ENCODE measurements at places on chromosomes 12 and 14.

DNA sequence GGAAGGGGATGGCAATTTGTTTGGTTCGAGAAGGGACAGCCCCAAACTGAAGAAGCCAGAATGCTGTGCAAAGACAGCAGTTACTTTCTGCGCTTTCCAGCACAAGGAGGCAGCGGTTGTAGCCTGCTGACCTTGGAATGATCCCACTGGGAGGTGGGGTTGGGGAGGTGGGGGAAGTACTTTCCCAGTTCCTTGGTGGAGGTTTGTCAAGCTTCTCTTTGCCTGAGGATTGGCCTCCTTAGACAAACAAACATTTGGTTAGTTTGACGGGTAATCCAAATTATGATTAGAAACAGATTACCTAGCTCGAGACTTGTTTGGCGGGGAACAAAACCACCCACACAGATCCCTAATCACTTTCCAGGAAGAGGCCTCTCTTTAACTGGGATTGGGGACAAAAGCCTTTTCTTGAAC, 79.1 kb upstream of the EGLN3 start:
- no peak for DNase-seq

GRCh38 chr14:45838597-45838996, 585.6 kb upstream of the MIS18BP1 start:
- DNase-seq, result no peak

GRCh38 chr14:98328496-98328895, 943.5 kb downstream of the BCL11B start:
- DNase-seq, result no peak

- DNase-seq, result no peak
Measured at GRCh38 chr14:101586531-101587430, 25.5 kb downstream of the DIO3 start.

DNA sequence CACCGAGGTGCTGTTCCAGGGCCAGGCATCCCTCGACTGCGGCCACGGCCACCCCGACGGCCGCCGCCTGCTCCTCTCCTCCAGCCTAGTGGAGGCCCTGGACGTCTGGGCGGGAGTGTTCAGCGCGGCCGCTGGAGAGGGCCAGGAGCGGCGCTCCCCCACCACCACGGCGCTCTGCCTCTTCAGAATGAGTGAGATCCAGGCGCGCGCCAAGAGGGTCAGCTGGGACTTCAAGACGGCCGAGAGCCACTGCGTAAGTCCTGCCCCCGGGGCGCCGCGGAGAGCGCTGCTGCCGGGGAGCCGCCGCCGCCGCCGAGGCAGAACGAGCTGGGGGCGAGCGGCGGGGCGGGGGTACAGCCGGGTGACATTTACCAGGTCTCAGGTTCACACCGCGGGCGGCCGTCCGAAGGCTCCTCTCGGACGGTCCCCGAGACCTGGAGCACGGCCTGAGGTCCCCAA, 1.4 kb downstream of the PLXNC1 start:
- DNase-seq, result no peak

DNA sequence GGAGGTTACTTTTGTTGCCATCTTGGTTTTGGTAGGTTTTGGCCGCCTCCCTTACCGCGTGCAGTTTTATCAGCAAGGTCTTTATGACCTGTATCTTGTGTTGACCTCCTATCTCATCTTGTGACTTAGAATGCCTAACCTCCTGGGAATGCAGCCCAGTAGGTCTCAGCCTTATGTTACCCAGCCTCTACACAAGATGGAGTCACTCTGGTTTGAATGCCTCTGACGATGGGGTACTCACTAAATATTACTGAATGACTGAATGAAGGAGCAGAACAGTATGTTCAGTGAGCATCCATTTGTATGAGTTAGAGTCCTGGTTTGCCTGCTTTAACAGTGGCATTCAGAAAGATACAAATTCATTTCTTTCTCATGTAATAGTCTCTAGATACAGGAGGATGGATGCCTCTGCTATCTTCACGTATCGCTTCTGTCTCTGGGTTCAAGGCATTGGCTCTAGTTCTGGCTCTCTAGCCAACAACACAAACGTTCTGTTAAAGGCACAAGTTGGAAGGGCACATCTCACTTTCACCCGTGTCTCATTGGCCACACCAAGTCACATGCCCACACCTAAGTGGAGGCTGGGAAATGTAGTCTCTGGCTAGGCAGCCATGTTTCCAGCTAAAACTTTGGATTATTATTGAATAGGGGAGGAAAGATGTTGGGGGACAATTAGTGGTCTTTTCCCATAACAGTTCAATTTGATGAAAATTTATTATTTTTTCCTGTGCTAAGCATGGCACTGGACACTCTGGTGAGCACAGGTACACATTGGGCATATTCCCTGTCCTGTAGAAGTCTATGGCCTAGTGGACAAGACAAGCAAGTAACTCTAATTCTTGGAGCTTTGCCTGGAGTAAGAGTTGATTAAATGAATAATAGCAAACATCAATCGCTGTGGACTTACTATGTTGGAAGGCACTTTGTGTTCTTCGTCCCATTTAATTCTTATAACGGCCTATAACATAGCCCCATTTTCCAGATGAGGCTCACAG, 75.2 kb upstream of the RPH3A start:
- peak; percentile 5 for DNase-seq

GRCh38 chr14:70773182-70773862, 36.0 kb downstream of the MAP3K9 start:
- DNase-seq, result no peak

GRCh38 chr12:122681814-122682213, 21.3 kb downstream of the HCAR2 start:
- no peak for DNase-seq

GRCh38 chr14:103718572-103718971, 3.0 kb downstream of the ZFYVE21 start:
- no peak for DNase-seq

DNA sequence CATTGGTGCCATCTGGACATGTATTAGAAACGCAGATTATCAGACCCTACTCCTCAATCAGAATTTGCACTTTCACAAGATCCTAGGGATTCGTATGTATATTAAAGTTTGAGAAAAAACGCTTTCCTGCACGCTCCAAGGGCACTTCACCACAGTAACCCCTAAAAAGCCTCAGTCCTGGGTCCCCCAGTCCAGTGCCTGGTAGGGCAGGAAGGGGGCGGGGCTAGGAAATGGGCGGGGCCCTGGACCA, 369 bp downstream of the DEPDC4 start:
- no peak for DNase-seq
